ENCODE measurements at places on chromosomes 2 and 18.

DNA sequence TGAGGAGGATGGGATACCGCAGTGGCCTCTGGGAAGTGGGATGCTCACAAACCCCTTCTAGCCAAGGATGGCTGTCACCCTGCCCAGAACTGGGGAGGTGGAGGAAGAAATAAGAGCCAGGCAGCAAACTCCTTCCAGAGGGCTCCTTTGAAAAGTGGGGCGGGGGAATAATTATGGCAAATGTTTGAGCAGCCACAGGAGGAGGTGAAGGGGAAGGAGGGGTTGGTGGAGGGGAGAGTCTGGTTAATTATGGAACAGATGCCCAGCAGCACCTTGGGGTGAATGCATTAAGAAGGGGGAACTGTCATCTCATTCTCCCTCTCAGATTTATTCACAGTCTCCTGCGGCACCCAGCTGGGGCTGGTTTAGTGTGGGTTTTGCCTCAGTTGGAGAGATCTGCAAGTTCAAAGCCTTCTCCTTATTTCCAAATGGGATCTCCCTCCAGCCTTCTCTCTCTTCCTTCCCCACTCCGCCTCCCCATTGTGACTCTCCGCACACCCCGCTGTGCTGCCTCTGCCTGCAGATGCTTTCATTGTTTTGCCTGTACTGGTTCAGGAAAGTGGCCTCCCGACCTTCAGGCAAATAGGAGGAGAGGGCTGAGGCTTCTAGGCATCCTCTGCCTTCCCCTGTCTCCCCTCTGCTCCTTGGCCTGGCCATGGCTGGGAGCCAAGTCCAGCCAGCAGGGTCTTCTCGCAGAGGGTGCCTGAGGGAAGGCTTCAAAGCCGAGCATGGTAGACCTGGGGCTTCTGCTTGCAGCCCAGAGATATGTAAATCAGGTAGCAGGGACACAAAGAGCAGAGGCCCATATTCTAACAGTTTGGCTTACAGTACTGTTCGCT, 457.2 kb upstream of the MEX3C start:
- no peak for DNase-seq

- DNase-seq: no peak
Observed at GRCh38 chr18:63518178-63519012, 23.8 kb upstream of the SERPINB12 start.

DNA sequence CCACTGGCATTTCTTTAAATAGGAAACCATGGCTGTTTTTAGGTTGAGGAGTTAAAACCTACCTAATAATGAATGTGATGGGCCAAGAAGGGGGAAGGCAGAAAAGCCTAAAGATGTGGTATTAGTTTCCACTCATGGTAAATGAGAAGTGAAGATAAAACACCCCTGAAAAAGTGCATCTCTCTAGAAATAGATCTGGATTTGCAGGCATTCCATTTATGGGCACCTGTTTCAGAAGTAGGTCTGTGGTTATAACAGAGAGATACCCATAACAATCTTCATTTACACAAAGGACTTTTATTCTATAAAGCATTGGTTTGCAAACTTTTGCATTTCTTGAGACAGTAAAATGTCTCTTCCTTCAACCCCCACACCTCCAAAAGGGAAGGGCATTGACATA, 62.1 kb downstream of the PRKCE start:
- no peak for DNase-seq

DNA sequence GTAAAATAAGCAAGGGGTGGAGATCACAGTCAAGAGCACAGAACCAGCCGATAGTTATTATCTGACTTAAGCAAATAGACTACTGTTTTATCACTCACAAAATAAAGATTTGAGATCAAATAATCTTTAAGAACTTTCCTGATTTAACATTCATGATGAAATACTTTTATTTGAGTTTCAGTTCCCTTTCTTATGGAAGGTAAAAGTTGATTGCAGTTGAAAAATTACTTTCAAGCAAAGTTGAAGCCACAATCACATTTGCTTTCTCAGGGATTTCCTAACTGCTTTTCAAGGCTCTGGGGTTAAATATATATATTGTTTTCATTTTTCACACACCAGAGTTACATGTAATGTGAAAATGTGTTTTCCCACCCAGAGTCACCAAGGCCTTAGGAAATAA, 599.5 kb downstream of the KCNJ3 start:
- DNase-seq: no peak

DNA sequence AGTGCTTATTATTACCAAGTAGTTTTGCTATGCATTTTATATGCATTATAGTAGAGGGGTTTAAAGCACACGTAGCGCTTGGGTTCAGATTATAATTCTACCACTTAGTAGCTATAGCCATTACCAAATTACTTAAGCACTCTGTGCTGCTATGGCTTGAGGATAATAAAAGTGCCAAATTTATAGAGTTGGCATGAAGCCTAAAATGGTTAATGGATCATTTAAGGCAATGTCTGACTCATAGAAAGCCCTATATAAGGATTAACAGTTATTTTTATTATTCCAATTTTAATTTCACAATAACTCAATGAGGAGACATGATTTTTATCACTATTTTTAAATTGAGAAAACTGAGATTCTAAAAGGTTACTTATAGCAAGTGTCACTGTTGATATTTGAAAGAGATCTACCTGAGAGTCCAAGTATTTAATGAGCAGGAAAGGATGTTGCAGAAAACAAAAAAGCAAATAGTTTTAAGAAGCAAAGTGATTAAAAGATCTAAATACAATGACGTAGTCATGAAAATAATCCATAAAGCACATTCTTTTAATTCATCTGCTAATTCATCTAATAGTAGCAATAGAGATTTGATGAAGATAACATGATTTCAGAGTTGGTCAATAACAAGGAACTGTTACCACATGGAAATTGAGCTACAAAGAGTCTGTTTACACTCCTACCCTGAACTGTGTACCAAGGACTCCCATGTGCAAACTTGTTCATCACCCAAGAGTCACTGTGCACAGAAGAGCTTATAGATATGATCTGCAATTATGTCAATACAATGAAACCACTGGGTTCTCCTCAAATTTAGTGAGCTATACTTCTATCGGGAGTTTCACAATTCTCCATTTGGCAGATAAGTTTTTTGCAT, 78.8 kb upstream of the DTNA start:
- no peak for DNase-seq

- no peak for DNase-seq
Observed at GRCh38 chr2:182952741-182953450, 85.4 kb downstream of the NCKAP1 start.

GRCh38 chr2:59830601-59831000, 722.9 kb downstream of the BCL11A start:
- no peak for DNase-seq

- no peak for DNase-seq
Observed at GRCh38 chr2:74162951-74163350, 15.2 kb upstream of the BOLA3 start.

DNA sequence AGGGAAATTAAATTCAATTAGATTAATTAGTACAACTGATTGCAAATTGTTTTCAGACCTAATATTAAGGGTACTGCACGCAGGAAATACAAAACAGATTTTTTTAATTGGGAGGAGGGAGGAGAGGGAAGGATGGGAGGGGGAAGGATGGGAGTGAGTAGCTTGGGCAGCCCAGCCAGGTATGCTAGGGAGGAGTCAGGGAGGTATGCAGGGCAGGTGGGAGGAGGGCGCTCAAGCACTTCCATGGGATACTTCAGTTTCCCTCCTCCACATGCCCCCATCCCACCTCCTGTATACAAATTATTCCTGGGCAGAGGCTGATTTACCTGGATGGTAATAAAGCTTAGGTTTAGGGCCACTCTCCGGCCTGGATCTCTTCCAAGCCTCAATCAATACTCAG, 76.6 kb upstream of the CAPN13 start:
- no peak for DNase-seq

DNA sequence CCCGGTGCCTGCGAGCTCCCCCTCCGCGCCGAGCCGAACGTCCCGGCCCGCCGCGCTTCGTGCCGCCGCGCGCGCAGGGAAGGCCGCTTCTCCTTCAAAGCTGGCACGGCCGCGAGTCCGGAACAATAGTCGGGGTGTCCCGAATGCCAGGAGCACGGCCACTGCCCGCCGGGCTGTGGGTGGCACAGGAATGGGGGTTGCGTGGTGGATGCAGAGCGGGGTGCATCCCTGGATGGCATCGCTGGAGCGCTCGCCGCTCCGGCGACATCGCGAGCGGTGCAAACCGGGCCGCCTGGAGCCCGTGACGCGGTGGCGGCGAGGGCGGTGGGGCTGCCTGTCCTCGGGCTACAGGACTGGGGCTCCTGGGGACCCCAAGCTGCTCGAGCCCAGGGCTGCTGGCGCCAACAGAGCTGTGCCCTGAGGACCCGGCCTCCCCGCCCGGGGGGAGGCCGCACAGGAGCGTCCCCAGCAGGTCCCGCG, 1.1 kb upstream of the SATB2 start:
- no peak for DNase-seq

GRCh38 chr2:34317797-34318196, 718.7 kb upstream of the FAM98A start:
- no peak for DNase-seq

- no peak for DNase-seq
Observed at GRCh38 chr2:17058772-17059402, 393.3 kb upstream of the CYRIA start.

DNA sequence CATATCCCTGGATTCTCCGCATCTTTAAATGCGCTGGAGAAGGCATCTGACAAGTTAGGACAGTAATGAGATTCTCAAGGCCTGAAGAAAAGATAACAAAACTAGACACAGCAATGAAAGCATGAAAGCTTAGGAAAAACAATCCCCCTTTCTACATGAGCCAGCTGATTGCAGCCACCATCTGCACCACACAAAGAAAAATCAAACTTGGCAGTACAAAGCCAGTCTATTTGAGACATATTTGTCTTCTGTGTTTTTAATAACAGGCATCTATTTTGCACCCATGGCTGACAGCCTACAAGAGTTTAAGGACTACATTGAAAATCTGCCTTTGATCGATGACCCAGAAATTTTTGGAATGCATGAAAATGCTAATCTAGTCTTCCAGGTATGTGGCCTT, 83.6 kb downstream of the TRABD2A start:
- no peak for DNase-seq

DNA sequence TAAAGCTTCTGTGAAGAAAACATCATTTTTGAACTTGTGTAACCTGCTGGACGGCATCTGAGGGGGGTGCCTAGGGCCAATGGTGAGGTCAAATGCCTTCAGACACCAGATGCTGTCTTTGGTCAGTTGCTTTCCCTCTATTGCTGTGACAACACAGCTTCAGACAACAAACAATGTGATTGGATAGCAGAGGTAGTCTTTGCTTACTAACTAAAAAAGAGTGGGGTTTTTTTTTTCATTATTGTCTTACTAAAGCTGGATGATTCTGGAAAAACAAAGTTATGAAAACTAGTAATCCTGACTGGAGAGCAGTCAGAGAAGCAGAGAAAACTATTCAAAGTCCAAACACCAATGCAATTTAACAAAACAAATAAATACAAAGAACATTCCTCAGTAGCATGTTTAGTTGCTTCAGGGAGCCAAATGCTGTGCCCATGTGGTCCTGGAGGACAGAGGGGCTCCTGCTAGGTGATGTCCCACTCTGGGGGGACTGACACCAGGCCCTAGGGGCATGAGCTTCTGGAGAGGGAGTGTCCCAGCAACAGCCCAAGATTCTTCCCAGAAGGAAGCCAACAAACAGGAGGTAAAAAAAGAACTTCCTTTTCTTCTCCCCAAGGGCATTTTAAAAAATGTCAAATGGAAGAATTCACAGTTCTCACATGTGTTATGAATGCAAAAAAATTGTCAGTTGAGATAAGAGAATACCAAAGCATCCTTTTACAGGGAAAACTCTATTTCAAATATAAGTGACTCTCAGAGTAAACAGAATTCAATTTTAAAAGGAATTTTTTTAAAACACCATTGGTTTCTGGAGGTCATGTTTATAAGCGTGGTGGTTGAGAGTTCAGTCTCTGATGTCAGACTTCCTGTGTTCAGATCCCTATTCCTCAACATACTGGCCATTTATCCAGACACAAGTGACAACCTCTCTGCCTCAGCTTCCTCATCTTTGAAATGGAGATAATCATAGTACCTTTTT, 181.1 kb upstream of the PGAP1 start:
- no peak for DNase-seq

- no peak for DNase-seq
Observed at GRCh38 chr2:182915369-182916326, 49.2 kb upstream of the FRZB start.

DNA sequence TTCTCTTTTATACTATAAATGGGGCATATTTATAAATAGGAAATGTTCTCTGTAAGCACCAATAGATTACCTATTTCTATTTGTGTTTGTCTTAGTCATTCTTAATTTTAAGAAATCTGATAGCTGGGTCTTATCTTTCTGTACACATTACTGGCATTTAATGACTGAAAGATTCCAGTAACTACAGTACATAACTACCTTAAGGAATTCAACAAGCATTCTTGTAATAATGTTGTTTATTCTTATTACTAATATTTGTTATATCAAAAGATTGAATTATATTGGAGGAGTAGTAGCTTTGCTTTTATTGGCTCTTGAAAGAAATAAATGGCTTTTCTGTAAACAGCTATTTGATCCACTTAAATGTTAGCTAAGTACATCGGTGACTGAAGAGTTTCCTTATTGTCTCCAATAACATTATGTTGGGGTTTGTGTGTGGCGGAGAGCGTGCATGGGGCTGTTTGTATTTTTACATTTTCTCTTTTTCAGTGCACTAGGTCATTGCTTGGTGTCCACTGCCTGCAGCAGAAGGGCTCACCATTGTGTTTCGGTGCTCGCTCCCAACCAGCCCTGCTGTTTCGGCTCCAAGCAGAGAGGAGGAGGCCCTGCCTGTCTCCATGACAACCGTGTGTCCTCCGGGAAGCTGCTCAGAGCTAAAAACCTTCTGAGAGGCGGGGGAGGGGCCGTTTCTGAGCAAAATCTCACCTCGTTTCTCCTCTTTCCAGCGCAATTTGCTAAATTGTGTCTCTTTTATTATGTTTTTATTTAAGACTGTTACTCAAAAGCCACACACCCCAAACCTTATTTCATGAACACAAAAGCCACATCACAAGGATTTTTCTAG, 112.5 kb upstream of the SLC38A11 start:
- DNase-seq: no peak

DNA sequence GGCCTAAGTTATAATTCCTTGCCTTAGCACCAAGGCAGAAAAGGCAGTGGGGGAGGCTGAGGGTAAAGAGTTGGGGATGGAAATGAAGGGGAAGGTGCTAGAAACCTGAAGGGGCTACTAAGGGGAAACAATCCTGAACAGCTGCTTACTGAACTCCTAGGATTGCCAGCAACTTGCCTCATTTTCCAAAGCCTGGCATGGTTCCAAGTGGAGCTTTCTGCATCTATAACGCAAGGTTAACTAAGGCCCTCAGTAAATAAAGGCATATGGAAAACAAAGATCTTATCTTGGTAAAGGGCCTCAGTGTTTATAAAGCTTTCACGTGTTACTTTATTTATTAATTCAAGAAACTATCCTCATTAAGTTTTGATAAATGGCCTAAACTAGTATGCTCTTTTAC, 10.9 kb downstream of the MEP1B start:
- no peak for DNase-seq

DNA sequence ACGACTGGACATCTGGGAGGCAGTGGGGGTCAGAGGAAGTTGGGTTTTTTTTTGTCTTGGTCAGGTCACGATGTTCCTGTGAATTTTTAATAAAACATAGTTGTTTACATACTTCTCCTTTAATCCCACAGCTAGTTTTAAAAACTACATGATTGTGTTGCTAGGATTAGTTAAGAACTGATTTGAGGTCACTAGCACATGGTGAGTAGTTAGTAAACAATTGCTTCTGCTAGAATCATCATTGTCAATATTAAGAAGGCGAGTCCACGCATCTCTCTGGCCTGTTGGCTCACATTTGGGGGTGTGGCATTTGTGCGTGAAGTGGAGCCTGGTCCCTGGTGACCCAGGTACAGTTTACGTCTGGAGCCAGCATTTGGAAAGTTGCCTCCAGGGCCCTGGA, 59.4 kb downstream of the AGAP1 start:
- no peak for DNase-seq
